ENCODE measurements at places on chromosomes 3 and 15. TPM values are rescaled to one million over a fixed set of nuclear protein-coding genes. Genes with fewer than 3 reads are reported as not detected.
A peak's percentile ranks its signal among the peaks of the same experiment; 100 is the strongest.

The ACKR2 gene
- total RNA-seq: 0.26 TPM

- no peak for ATAC-seq
These were observed 605.0 kb upstream of the CBLB start for GRCh38 chr3:106473576-106474475.

- ATAC-seq: no peak
These were observed 1.6 kb upstream of the GBE1 start for GRCh38 chr3:81763001-81763400.

DNA sequence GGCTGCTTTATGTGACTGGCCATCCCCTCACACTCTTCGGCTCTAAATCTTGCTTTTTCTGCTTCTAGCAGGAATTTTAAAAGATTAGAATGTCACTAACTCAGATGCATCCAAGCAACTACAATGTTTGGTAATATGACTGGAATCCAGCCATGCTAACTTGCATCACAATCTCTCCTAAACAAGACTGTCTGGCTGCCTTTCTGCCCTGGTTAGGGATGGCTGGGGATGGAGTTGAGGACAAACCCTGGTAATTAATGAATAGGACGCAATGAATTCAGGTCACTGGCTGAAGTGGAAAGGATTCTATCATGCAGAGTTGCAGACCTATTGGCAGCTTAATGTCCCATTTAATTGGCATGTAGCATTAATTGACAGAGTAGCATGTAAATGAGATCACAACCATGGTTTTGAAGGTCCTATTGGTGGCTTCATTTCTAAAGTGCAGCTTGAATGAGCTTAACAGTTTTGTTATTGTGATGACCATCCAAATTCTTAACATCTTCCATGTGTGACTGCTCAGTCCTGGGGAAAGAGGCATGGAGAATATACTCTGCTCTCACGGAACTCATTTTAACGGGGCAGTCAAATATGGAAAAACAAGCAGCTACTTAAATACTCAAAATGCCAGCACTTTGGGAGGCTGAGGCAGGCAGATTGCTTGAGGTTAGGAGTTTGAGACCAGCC, 21.7 kb downstream of the NMNAT3 start:
- ATAC-seq: peak; percentile 27

DNA sequence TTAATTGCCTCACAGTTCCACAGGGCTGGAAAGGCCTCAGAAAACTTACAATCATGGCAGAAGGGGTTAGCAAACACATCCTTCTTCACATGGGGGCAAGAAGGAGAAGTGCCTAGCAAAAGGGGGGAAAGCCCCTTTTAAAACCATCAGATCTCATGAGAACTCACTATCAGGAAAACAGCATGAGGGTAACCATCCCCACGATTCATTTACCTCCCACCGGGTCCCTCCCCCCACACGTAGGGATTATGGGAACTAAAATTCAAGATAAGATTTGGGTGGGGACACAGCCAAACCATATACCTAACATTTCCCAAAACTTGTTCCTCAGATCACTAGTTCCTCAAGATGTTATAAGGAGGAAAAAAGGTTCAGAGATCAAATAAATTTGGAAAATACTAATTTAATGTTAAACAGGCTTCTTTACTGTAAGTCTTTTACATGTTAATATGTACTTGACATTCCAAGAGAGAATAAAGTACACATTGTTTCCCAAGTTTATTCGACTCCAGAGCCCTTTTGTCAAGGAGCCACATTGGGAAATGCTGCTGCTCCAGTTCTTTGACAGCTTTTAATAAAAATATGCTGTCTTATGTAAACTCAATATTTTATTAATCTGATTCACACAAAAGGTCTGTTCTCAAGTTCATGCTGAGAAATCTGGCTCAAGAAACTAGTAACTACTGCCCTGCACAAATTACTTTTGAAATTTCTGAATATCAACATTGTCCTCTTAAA, 17.8 kb downstream of the HERC1 start:
- ATAC-seq: no peak

The GNAT1 gene
- not detected for total RNA-seq

The ATP13A5 gene
- 1.0 TPM for total RNA-seq

DNA sequence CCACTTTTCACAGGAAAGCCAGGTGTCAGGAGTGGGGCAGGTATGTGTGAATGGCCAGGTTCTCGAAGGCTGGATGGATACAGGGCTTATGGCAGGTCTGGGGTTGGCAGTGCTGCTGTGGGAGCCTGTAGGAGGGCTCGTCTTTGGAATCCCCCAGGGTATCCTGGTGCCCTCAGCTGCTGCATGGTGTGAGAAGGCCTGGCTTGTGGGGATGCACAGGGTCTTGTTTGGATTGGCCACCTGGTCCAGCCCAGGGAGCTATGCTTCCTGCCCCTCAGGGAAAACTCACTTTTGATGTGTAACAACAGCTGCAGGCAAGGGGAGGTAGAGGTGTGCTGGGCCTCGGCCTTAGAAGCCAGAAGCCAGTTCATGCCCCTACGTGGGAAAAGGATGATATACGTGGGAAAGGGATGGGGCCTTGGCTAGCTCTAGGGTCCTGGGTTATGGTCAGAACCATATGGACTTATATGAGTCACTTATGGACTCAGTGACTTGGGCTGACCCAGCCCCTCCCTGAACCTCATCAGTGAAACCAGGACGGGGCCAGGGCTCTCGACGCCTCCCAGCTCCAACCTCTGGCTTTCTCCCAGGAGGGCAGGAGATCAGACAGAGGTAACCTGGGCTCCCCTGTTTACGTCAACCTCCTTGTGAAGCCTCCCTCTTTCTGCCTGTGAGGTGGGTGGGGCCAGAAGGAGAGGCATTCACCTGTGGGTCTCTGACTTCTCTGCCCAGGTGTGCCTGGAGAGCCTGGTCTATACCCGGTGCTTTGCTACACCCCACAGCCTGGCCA, 37.8 kb upstream of the CSPG4 start:
- ATAC-seq: no peak

GRCh38 chr3:99755831-99756230, 61.8 kb upstream of the CMSS1 start:
- ATAC-seq: no peak

- peak; percentile 67 for ATAC-seq
These were observed 32.5 kb downstream of the PLXNA1 start for GRCh38 chr3:127015282-127016042.

The IL20RB gene
- 1.5 TPM for total RNA-seq

The TADA3 gene
- 30.5 TPM for total RNA-seq

DNA sequence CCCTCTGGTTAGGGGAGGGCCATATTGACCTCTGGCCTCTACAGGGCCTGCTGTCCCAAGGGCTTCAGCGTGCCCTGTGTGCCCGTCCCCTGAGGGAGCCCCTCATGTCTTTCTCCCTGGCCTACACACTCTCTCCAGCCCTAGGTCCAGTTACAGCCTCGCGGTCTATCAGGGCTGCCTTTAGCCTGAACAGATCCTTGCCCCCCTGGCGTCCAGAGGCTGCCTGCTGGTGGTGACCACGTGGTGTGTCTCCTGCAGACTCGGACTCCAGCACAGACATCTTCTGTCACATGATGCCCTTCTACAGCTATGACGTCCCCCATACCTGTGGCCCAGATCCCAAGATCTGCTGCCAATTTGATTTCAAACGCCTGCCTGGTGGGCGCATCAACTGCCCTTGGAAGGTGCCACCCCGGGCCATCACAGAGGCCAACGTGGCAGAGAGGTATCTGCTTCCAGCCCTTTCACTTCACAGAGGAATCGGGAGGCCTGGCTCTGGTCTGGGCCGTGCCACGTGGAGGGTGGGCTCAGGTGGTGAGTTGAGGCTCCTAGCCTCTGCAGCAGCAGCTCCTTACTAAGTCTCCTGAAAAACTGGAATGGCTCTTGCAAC, 4.1 kb downstream of the MAN2A2 start:
- no peak for ATAC-seq

DNA sequence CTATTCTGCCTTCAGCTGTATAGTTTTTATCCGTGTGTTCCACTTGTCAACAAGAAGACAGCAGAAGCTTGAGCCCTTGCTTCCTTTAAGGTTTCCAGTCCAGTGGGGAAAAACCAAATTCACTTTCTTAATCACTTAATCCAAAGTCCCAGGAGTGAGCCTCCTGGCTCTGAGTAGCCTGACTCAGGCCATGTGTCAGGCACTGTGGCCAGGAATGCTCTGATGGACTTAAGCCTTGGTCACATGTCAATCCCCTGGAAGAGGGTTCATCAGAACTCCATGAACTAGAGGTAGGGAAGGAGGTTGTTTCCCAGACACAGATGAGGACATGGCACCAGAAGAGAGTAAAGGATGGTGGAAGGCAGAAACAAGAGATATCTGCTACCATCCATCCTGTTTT, 8.8 kb downstream of the VIPR1 start:
- ATAC-seq: no peak

DNA sequence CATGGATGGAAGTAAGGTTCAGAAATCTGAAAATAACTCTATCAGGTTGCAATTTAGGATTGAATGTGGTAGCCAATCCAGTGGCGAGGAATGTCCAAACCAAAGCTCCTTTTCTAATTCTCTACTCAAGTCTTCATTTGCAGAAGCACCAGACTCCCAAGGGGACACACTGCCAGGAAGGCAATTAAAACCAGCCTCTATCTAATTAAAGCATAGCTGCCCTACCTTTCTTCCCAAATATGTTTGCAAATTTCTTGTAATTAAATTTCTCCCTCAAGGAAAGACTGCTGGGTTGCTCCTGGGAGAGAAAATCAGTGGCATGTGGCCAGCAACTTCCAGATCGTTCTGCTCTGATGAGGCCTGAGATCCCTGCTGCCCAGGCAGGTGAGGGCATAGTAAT, 153.4 kb upstream of the MCTP2 start:
- no peak for ATAC-seq

GRCh38 chr15:84035399-84035766, 200.2 kb upstream of the GOLGA6L4 start:
- ATAC-seq: peak; percentile 62

DNA sequence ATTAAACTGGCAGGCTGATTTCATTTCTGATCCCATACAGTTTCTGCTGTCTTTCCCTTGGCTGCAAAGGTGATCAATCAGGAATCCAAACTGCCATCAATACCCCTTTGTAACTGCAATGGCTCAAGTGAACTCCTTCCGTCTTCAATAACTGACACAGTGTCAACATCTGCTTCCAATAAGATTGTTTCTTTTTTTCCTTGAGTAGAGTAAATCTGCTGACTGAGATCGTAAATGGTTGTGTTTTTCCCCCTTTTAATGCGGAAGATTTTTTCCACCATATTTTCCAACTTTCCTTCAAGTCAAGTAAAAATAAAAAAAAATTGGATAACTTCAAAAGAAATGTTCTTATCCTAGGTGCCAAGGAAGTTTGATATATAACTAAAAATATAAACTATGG, 48.7 kb downstream of the VGLL3 start:
- no peak for ATAC-seq

DNA sequence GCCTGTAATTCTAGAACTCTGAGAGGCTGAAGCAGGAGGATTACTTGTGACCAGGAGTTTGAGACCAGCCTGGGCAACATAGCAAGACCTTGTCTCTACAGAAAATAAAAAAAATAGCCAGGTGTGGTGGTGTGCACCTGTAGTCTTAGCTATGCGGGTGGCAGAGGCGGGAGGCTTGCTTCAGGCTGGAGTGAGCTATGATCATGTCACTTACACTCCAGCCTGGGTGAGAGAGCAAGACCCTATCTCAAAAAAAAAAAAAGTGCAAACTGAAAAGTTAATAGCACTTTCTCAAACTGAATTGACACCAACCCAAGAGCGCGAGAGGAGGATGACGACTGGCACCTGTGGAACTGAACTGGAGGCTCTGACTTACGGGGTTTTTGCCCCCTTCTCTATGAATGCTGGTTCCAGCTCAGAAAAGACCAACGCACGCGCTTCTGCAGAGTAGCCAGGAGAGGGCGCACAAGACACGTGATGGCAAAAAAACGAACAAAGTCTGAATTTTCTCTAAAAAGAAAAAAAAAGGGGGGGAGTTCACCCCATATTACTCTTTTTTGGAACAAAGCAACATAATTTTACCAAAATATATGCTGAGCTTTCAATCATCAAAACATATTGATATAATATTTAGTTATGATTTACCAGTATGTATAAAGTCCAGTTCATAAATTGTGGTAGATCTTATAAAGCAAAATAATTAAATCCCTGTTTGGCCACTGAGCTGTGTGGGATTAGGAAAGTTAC, 23.7 kb downstream of the CFAP92 start:
- no peak for ATAC-seq

The GOLGA8S gene
- not detected for total RNA-seq

GRCh38 chr3:37347941-37348340, 173.6 kb upstream of the LRRFIP2 start:
- ATAC-seq: no peak
